ENCODE measurements at places on chromosomes 1 and 21.
A peak's percentile ranks its signal among the peaks of the same experiment; 100 is the strongest.

DNA sequence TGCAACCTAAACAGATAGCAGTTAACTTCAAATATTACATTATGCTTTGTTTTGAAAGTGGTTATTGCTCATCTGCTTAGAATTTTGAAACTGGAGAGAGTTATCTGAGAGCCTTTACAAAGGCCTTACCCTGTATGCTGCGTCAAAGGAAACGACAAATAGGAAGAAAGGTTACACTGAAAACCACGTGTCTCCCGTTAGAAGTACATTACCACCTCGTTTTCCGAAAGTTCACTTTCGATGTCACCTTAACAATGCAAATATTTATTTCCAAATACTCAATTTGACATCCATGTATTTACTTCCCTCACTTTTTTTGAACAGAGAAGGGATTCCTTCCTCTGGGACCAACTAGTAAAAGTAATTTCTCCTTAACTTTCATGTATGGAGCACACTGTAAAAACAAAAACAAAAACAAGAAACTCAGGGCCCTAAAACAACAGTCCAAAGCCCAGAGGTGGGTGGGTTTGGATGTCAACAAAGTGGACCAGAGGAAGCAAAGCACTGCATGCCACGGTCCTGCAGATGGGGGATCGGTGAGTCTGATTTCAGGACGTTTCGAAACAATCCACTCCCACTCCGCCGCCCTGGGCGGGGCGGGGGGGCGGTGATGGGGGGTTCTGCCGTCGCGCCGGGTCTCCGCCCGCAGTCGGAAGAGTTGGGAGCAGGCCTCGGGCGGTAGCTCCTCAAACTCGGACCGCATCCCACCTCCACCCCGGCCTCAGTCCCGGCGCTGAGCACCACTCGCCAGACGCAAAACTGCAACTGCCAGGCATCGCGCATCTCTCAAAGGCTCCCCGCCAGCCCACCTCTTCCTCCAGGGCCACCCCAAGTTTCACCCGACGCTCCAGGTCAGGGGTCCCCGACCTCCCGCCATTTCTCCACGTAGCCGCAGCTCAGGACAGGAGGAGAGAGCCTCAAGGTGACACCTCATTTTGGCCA is 841 bp downstream of the ADSS2 start:
- peak; percentile 54 for DNase-seq

GRCh38 chr21:44433791-44434567 is 21.3 kb upstream of the LRRC3 start:
- DNase-seq = no peak

- DNase-seq = no peak
Observed at GRCh38 chr1:41446851-41447610, 37.5 kb downstream of the EDN2 start.

- peak; percentile 81 for DNase-seq
Observed at GRCh38 chr1:170239445-170239844, 93.7 kb downstream of the NTMT2 start.

DNA sequence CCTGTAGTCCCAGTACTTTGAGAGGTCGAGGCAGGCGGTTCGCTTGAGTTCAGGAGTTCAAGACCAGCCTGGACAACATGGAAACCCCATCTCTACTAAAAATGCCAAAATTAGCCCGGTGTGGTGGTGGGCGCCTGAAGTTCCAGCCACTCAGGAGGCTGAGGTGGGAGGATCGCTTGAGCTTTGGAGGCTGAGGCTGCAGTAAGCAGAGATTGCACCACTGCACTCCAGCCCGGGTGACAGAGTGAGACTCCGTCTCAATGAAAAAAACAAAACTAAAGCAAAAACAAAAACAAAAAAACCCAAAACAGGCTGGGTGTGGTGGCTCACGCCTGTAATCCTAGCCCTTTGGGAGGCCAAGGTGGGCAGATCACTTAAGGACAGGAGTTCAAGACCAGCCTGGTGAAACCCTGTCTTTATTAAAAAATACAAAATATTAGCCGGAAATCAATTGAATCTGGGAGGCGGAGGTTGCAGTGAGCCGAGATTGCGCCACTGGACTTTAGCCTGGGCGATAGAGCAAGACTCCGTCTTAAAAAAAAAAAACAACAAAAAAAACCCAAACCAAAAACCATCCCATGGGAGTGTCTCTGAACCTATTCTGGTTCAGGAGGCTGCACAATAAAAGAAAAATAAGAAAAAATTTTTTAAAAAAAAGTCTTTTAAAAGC is 1.7 kb upstream of the CGN start:
- DNase-seq = no peak

DNA sequence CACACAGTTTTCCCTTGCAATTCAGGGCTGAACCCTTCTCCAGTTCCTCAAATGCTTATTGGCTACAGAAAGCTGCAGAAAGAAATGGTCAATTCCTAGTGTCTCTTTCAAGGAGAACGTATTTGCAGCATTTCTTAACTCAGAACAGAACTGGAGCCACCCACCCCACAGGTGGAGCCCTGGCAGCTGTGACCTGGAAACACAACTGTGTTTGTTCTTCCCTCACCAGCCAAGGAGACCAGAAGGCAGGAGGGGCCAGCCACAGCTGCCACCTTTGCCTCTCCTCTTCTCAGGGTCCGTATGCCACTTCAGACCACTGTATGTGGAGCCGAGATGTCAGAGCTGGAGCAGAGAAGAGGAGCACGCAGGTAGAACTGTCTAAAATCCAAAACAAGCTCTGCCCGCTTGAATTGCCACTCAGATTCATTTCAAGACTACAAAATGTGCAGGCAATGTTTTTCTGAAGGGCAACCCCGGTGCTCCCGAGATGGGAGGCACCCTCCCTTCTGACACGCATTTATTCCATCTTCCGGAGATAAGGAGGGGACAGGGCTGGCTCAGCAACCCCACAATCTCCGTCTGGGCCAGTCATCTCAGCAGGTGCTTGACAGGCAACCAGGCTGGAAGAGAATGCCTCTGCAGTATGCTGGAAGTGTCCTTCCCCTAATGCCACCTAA is 16.7 kb downstream of the CD247 start:
- no peak for DNase-seq

DNA sequence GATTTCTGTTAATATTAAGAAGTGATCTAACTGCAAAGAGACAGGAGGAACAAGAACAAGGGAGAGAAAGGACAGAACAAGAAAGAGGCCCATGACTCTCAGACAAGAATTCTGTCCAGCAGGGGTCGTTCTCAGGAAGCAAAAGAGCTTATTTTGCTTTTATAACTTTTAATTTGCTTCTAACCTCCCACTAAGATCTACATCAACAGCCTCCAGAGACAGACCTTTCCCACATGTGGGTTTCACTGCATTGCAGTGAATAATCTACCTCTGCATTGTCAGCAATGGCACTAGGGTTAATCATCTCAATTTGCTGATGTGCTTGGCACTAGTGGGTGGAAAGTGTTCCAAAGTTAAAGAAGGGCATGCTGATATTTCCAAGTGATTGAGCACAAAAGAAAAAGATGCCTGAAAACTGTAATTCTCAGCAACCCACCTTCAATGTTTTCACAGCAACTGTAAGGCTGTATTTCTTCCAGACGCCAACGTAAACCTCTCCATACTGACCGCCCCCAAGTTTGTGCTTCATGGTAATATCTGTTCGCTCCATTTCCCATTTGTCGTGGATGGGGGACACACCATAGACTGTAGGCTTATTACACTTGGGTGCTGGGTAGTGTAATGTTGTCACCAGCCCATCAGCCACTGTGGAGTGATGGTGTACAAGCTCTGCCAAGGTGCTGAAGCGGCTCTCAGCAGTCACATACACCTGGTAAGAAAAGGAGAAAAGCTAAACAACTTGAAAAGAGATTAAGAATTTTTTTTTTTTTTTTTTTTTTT is 39.5 kb downstream of the TOR3A start:
- peak; percentile 43 for DNase-seq

DNA sequence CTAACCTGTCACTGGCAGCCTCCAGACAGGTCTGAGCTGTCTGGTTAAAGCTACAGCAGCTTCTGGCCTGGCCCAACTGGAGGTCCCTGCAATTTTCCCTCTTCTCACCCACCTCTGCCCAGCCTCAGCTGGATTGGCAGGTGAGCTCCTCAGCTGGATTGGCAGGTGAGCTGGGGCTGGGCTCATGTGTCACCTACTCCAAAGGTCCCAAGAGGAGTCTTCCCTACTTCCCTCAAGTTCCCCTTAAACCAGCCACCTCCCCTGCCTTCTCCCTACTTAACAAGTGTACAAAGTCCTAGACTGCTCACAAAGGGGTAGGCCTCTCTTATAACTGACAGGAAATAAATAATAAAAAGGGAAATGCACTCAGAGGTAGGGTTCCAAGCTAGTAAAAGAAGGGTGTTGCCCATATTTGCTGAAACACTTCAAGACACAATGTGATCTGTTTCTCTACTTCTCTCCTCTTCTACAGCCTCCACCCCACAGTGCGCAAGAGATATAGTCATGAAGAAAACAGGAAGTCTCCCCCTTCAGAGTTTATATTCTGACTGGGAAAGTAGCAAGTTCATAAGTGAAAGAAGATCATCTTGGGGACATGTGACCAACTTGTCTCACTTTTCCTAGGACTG is at the start of gene GPA33:
Gene GPA33, minus strand, starts transcription at position 64 of the 629 bp plus-strand sequence. CDS start 90 bp downstream, outside the sequence.
- no peak for DNase-seq

GRCh38 chr1:32684167-32684811 is 18.3 kb downstream of the SYNC start:
- no peak for DNase-seq

- no peak for DNase-seq
Observed at GRCh38 chr1:27405074-27405473, 12.7 kb downstream of the GPR3 start.

- no peak for DNase-seq
Observed at GRCh38 chr1:159862557-159862956, at the start of gene VSIG8. Gene VSIG8 (minus strand): TSS chr1:159862657. CDS start chr1:159862521, 136 bp downstream.

DNA sequence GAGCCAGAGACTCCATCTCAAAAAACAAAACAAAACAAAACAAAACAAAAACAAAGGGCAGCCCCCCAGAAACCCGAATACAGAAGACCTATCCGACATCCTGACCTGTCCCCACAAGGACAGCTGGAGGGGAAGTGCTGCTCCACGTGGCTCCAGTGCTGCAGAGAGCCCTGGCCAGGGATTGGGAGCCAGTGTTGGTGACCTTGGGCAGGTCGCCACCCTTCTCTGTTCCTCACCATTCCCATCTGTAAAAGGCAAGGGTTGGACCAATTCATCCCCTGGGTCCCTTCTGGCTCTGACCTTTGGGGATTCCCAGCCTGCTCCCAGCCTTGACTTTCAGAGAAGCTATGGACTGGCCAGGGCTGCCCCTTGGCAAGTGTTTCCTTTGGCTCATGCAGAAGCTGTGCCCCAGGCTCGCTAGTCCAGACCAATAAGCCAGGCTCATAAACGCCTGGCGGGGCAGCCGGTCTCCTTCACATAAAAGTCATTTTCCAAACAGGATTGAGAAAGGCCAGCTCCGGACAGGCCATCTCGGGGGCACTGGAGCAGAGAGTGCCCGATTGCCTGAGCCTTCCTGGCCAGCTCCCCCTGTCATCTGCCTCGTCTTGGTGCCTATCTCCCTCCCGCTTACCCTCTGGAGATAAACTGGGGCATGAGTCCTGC is 20.0 kb upstream of the PADI1 start:
- no peak for DNase-seq

- no peak for DNase-seq
Observed at GRCh38 chr1:113928187-113928930, 765 bp upstream of the HIPK1 start.

- no peak for DNase-seq
Observed at GRCh38 chr1:71245246-71245645, 164.4 kb upstream of the ZRANB2 start.

DNA sequence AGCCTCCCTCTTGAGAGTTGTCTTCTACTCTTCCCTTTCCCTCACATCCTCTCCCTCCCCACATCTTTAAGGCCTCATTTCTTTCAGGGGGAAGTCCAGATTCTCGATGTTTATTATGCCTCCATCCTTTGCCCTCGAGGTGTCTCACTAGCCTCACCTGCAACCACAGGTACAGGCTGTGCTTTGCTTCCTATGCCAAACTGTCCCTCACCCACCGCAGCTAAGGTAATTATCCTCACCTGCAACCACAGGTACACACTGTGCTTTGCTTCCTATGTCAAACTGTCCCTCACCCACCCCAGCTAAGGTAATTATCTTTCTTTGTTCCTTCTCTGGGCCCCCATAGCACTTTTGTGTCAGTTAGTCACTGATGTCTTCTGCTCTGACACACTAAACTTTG is 328.1 kb upstream of the SNX7 start:
- DNase-seq = no peak

GRCh38 chr1:157806431-157807149 is 13.3 kb downstream of the FCRL1 start:
- no peak for DNase-seq

DNA sequence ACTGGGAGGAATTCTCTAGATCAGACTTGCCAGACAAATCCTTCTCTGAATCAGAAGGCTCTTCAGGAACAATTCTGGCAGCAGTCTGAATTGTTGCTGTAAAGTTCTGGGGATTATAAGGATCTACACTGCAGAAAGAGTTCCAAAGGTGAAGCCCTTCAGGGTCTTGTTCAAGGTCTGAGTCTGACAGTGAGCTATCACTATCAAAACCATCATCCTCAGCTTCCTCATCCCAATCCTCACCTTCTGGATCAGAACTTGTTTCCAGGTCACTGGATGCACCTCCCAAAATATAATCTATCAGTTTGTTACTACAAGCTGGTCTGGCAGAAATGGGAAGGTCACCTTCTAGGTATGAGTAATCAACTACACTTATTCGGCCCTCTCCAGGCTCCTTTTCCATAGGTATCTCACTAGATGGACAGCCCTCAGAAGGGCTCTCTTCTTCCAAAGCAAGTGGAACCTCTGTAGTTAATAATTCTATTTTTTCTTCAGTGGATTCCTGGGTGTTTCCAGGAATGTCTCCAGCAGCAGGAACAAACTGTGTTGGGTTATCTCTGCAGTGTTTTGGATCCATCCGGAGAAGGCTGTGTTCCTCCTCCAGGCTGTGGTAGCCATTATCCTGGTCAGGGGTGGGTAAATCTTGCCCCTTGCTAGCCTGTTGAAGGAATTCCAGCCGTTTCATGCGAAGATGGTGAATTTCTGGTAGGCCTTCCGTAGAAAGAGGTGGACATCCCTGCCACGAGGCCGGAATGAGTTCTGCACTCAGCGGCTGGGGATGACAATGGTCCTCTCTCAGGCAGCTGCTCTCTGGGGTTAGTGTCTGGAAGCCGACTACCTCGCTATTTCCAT is 1.6 kb downstream of the PPP1R15B start:
- DNase-seq = no peak

DNA sequence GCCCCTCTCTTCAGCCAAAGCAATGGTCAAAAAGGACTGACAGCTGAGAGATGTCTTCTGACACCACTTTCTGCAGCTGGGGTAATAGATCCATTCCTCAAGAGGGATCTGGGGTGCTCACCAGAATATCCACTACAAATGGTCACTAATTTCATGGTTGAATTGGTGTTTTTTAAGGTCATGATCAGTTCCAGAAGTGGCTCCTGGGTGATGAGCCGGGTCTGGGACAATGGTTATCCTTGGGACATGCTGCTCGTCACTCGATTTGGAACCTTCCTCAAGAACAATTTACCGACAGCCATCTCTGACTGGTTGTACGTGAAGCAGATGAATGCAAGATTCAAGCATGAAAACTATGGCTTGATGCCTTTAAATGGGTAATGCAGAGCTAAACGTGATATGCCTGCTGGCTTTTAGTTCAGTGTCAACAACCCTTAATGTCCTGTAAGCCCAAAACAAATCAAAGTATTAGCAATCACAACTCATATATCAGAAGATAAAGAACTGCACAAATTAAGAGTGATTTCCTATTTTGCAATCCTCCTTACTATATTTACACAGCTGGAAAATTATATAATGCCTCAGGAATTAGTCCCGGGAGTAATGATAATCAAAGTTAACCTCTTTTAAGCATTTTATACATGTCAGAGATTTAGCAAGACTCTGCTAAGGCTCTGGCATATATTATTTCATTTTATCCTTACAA is 20.1 kb downstream of the FMO3 start:
- DNase-seq = no peak
